Activated CD4-positive, alpha-beta memory T cell treated with anti-CD3 and anti-CD28 coated beads, Interleukin-2, amount 10 ng/mL, durations not matched to agents 7 days and 5 days (primary cell): ENCODE measurements at places on chromosomes 3 and 15.

- no peak for DNase-seq
- H3K4me3 ChIP-seq, result no peak overlapping the region
- H3K4me1 ChIP-seq, result no peaks in the 10 kb centered on the region
- H3K36me3 ChIP-seq, result no peaks in the 10 kb centered on the region
- no peak overlapping the region for H3K27ac ChIP-seq
Measured at GRCh38 chr3:175267121-175267531, 408.0 kb downstream of the NAALADL2 start.

DNA sequence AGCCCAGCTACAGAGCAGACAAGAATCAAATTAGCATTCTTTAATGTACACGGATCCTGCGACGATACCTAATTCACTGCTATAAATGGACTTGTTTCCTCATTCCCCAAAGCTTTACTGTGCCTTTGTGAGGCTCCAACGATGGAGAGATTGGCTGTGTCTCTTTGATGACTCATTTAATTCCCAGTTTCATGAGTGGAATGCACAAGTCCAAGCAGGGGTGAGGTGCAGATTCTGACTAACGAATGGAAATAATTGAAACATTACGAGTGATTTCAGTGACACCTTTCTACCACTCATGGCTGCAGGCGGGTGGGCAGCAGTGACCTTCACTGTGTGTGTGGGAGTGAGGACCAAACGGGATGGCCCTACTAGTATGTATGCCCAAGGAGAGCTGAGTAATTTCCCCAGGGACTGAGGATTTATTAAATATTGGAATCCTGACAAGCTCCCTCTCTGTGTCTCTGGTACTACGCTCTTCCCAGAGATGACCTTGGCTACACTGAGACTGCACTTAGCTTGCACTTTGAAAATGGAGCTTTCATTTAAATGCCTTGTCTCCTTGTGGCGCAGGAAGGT lies 156.7 kb downstream of the CACNA2D3 start:
- no peak overlapping the region for H3K4me3 ChIP-seq
- H3K27ac ChIP-seq, result no peak overlapping the region
- no peaks in the 10 kb centered on the region for H3K4me1 ChIP-seq
- no peak for DNase-seq

DNA sequence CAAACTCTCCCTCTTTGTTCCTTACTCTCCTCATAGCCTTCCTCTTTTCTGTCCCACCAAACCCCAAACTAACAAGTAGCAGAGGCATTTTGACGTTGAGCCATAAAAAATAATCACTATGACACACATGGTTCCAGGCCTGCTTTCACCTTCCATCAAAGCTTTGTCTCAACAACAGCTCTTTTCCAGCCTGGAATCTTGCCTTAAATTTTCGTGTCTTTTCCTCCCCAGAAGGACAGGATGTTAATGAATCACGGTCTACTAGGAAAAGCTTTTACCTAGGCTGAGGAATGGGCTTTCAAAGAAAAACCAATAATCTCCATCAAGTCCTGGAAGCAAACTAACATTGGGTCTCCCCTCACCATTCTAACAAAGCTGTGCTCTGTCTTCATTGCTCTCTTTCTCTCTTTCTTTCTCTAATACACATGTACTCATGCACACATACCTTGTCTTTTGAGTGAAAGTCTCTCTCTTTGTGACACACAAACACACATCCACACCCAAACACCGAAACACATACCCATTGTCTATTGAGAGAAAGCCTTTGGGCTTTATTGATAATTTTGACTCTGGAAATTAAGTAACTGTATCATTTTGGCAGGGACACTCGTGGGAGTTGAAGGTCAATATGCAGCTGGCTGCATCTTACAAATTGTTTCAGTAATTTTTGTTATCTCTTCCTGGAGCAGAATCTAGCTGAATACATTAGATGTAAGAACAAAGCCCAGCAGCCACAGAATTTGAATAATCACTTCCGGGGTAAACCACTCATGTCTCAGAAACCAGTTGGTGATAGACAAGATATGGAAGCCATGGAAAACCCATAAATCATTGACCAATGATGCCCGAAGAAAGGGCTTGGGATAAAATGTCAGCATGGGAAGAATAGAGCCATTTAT lies 107.4 kb upstream of the SLC4A7 start:
- peak overlapping the region; percentile 86 for H3K27ac ChIP-seq
- peaks cover 9% of the 10 kb centered on the region for H3K36me3 ChIP-seq
- H3K4me3 ChIP-seq, result peak overlapping the region; percentile 4
- peaks cover 47% of the 10 kb centered on the region for H3K4me1 ChIP-seq
- H3K27me3 ChIP-seq, result no peaks in the 10 kb centered on the region

DNA sequence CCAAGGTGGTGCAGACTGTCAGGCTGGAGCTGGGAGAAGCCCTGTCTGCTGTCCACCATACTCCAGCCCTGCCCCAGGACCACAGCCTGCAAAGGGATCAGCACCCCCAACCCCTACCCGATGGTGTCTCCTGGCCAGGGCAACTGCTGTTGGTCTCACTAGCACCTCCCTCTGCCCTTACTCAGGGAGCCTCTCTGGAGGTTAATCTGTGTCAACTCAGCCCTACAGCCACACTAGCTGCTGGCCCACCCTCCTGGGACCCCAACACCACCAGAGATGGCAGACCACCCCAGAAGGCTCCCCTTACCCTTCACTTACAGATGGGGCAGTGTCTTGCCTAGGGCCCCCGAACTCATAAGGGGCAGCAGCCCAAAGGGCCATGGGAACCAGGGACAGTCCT lies 65.2 kb downstream of the TLE3 start:
- H3K27ac ChIP-seq, result no peak overlapping the region
- H3K27me3 ChIP-seq, result peaks cover 9% of the 10 kb centered on the region
